ENCODE measurements at places on chromosomes 6 and 20. TPM values are rescaled to one million over a fixed set of nuclear protein-coding genes. Genes with fewer than 3 reads are reported as not detected.
A peak's percentile ranks its signal among the peaks of the same experiment; 100 is the strongest.

GRCh38 chr6:120077489-120077888, 727.9 kb upstream of the MAN1A1 start:
- no peaks in the 10 kb centered on the region for H3K4me1 ChIP-seq
- no peak for DNase-seq
- H3K4me3 ChIP-seq: no peak overlapping the region

ATAT1 gene
- 2.7 TPM for total RNA-seq

RAET1G gene
- not detected for total RNA-seq

EDEM2 gene
- 13.3 TPM for total RNA-seq

DNA sequence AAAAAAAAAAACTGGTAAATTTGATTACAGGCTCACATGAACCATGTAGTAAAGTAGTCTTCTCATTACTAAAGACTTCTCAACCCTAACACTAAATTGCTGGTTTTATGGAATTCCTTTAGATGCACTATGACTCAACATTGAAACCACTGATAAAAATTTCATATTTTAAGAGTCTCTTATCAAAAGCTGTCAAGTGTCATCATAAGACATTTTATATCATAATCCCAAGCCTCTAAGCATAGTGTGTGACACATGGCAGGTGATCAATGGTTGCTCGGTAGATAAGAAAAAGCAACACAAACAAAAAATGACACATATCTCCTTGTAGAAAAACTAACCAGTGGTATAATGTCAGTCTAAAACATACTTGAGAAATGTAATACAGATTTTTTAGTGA, 258.4 kb downstream of the RNGTT start:
- no peaks in the 10 kb centered on the region for H3K27me3 ChIP-seq
- no peaks in the 10 kb centered on the region for H3K36me3 ChIP-seq
- DNase-seq: no peak
- no peaks in the 10 kb centered on the region for H3K4me1 ChIP-seq

DNA sequence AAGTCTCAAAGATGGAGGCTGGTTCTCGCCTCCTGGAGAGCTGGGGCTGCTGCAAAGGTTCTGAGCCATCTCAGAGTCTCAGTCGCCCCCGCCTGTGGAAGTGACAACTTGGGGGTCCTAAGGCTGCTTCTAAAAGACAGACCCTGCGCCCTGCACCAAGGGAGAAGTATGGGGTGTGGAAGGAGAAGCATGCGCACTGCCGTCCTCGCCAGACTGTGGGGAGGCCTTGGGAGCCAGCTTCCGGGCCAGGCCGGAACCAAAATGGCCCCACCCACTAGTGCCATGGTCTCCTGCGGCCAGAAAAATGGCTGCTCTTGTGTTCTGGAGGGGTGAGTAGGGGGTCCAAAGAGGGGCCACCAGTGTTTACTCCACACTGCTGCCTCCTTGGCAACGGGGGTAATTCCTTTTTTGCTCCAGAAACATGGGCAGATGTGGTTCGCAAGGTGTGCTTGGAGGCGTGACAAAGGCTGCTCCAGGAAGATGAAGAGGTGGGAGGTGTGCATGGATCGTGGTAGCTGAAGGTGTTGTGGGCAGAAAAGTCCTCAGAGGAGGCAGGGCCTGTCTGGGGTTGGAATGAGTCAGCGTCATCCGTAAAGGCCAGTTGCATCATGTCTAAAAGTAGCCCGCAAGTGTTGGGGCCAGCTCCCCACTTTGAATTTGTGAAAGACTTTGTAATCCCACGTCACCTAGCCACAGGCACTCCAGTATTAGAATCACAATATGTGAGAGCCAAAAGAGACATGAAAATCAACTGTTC, 329.8 kb upstream of the SOX4 start:
- H3K36me3 ChIP-seq: no peaks in the 10 kb centered on the region
- no peaks in the 10 kb centered on the region for H3K4me1 ChIP-seq
- DNase-seq: peak; percentile 45
- no peaks in the 10 kb centered on the region for H3K27me3 ChIP-seq
- H3K27ac ChIP-seq: no peak overlapping the region
- no peak overlapping the region for H3K4me3 ChIP-seq

DNA sequence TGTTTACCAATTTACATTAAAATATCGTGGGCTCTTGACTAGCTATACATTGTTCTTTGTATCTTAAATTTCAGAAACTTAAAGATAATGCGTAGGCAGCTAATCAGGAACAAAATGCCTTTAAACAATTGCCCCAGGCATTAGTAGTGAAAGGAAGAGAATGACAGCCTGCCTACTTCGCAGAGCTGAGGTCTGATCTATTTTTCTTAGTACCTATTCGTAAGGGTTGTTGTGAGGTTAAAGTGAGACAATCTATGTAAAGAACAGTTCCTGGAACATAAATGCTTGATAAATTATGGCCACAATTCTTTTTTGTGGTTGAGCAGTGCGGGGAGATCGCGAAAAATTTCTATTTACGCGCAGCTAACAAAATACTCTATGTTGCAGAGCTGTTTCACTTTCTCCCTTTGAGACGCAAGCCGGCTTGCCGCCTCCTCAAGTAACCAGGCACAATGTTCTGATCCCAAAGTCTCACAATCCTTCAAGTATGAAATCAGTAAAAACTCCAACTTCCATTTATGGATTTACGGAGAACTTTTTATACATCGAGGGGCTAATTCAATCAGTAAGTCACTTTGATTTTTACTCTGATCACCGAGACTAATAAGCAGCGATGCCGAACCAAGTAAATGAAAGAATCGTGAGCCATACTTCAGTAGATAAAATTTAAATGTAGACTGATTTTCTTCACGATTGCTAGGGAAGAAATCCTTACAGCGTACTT, 878 bp upstream of the PNRC1 start:
- H3K4me1 ChIP-seq: peaks cover 30% of the 10 kb centered on the region
- peak overlapping the region; percentile 100 for H3K27ac ChIP-seq
- DNase-seq: peak; percentile 93
- H3K4me3 ChIP-seq: peak overlapping the region; percentile 100
- no peaks in the 10 kb centered on the region for H3K27me3 ChIP-seq

GRCh38 chr20:25632940-25633790, 9.4 kb upstream of the NANP start:
- no peak overlapping the region for H3K27ac ChIP-seq
- H3K4me3 ChIP-seq: no peak overlapping the region
- no peaks in the 10 kb centered on the region for H3K4me1 ChIP-seq
- no peak for DNase-seq

- DNase-seq: no peak
- H3K4me1 ChIP-seq: peaks cover 27% of the 10 kb centered on the region
- no peaks in the 10 kb centered on the region for H3K27me3 ChIP-seq
- H3K27ac ChIP-seq: peak overlapping the region; percentile 87
- peaks cover 29% of the 10 kb centered on the region for H3K36me3 ChIP-seq
Observed at GRCh38 chr20:63215101-63216040, 560 bp downstream of the YTHDF1 start.

GRCh38 chr6:166595949-166596348, 9.5 kb upstream of the RAMACL start:
- H3K4me1 ChIP-seq: peaks cover 36% of the 10 kb centered on the region
- H3K27ac ChIP-seq: peak overlapping the region; percentile 54
- no peaks in the 10 kb centered on the region for H3K27me3 ChIP-seq
- H3K36me3 ChIP-seq: no peaks in the 10 kb centered on the region
- no peak for DNase-seq

DNA sequence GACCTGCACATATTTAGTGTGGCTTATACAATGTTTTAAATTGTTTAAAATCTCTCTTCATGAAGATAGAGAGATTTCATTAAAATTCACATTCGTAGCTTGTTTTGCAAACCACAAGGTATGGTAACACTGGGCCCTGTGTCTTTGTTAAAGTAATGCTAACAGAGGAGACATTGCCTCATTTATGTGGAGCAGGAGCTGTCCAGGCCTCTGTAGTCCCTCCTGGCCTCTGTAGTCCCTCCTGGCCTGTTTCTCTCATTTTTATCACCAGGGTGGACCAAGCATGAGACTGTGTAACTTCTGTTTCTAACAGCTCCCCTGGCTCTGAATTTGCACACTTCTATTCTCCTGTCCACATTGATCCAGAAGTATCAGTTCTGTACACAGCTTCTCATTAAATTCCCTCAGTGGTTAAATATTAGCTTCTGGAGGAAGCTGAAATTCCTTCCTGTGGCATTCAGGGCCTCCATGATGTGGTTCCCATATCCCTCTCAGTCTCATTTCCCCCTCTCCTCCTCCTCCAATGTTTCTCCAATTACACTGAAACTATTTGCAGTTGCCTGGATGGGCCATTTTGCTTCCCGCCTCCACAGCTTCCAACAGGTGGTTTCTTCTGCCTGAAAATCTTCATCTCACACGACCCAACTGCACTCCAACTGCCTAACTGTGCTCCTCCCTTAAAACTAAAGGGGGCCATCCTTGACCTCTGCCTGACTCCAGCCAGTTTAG, 340.4 kb downstream of the SYNE1 start:
- peak overlapping the region; percentile 11 for H3K27ac ChIP-seq
- peaks cover 38% of the 10 kb centered on the region for H3K4me1 ChIP-seq
- no peaks in the 10 kb centered on the region for H3K27me3 ChIP-seq
- DNase-seq: no peak
- H3K36me3 ChIP-seq: peaks cover 70% of the 10 kb centered on the region

TMC2 gene
- not detected for total RNA-seq

- no peak for DNase-seq
- H3K27me3 ChIP-seq: no peaks in the 10 kb centered on the region
- no peaks in the 10 kb centered on the region for H3K36me3 ChIP-seq
- H3K4me1 ChIP-seq: no peaks in the 10 kb centered on the region
Observed at GRCh38 chr6:7033202-7033601, 74.6 kb upstream of the RREB1 start.

ABT1 gene
- 15.7 TPM for total RNA-seq

NFATC2 gene
- 15.6 TPM for total RNA-seq

FANCE gene
- total RNA-seq: 6.3 TPM

DNA sequence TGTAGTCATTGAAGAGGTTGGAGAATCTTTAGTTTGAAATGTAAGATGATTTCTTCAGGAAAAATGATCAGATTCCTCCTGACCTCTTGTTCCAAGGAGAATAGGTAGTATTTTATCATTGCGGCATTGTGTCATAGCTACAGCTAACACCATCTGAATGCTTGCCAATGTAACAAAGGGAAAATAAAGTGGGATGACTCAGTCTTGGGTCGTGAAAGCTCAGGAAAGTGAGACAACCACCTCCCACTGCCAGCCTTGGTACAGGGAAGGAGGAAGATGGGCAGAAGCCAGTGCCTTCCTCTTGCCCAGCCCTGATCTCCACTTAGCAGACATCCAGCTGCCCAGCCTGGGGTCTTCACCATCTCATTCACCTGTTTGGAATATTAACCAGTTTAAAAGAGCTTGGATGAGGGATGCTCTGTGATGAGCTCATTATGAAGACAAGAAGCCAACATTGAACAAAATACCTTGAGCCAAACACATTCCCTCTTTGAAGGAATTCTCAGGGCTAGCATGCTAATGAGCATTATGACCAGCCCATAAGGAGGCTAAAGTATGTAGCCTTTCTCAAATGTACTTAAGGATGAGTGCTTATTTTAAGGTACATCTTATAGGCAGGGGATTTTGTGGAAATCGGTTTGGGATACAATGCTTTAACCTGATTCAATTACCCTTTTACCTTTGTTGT, 40.0 kb upstream of the APCDD1L start:
- no peak overlapping the region for H3K4me3 ChIP-seq
- DNase-seq: no peak
- H3K36me3 ChIP-seq: no peaks in the 10 kb centered on the region
- H3K27me3 ChIP-seq: no peaks in the 10 kb centered on the region

DNA sequence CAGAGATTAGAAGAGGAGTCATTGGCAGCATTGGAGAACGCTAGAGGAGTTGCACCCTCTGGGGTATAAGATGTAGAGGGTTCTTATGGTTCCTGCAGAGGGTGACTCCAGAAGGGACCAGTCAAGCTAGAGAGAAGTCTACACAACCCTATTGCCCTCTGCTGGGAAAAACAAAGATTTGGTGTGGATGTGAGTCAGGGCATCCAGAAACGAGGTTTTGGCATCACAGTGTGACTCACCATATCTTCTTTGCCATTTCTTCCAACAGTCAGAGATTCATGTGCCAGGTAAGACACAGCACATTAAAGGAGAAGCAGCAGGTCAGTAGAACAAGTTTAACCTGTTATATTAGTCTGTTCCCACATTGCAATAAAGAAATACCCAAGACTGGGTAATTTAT, 598.8 kb downstream of the MAFB start:
- no peaks in the 10 kb centered on the region for H3K36me3 ChIP-seq
- no peak overlapping the region for H3K4me3 ChIP-seq
- H3K27ac ChIP-seq: no peak overlapping the region
- DNase-seq: no peak
- no peaks in the 10 kb centered on the region for H3K4me1 ChIP-seq

- H3K27me3 ChIP-seq: no peaks in the 10 kb centered on the region
- no peak for DNase-seq
- H3K4me1 ChIP-seq: no peaks in the 10 kb centered on the region
- H3K4me3 ChIP-seq: no peak overlapping the region
Observed at GRCh38 chr6:54624779-54625178, 221.8 kb upstream of the FAM83B start.

GRCh38 chr6:145714731-145715130, 20.6 kb downstream of the EPM2A start:
- no peak overlapping the region for H3K4me3 ChIP-seq
- no peak overlapping the region for H3K27ac ChIP-seq
- no peak for DNase-seq
- H3K27me3 ChIP-seq: no peaks in the 10 kb centered on the region
- no peaks in the 10 kb centered on the region for H3K36me3 ChIP-seq

DNA sequence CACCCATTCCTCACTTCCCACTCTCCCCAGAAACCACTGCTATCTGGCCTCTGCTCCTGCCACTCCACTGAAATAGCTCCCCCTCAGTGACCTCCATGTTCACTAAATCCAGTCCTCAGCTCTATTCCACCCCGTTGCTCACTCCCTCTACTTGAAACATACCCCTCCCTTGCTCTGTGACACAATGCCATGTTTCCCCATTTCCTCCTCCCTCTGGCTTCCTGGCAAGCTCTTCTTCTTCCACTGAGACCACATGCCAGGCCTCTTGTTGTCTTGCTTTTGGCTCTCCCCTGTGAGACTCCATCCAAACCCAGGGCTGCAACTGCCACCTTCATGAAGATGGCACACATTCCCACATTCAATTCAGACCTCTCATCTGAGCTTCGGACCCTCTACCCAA, 13.9 kb downstream of the TMEM151B start:
- H3K4me3 ChIP-seq: no peak overlapping the region
- no peaks in the 10 kb centered on the region for H3K36me3 ChIP-seq
- H3K27me3 ChIP-seq: peaks cover 75% of the 10 kb centered on the region
- no peak for DNase-seq

GRCh38 chr6:150142670-150143515, at the start of gene PPP1R14C:
Gene PPP1R14C, plus strand, starts transcription at chr6:150143044. Its CDS starts 149 bp downstream, at chr6:150143193.
- peaks cover 20% of the 10 kb centered on the region for H3K4me1 ChIP-seq
- no peak for DNase-seq
- H3K27me3 ChIP-seq: peaks cover 31% of the 10 kb centered on the region
- H3K36me3 ChIP-seq: no peaks in the 10 kb centered on the region

GRCh38 chr6:90860822-90861601, 274.1 kb upstream of the MAP3K7 start:
- H3K36me3 ChIP-seq: no peaks in the 10 kb centered on the region
- DNase-seq: no peak
- H3K4me1 ChIP-seq: peaks cover 11% of the 10 kb centered on the region

DNA sequence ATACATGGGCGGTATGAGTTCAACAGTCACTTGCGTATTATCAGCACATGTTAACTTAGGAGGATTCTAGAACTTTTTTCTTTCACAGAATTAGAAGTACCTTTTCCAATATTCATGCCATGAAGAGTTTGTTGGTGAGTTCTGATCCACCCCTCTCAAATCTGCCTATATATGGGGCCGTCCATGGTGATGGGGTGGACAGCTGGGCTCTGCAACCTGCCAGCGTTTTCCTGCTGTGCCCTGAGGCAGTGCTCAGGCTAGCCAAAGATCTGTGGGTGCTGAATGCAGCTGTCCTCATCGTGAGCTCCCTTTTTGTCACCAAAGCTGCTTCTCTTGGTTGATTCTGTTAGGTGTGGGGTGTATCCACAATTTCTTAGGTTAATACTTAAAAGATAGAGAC, 88.7 kb downstream of the THBS2 start:
- no peak overlapping the region for H3K27ac ChIP-seq
- no peaks in the 10 kb centered on the region for H3K36me3 ChIP-seq
- H3K4me1 ChIP-seq: peaks cover 44% of the 10 kb centered on the region
- no peaks in the 10 kb centered on the region for H3K27me3 ChIP-seq
